ENCODE measurements at places on chromosomes 5 and 9.
A peak's percentile ranks its signal among the peaks of the same experiment; 100 is the strongest.

DNA sequence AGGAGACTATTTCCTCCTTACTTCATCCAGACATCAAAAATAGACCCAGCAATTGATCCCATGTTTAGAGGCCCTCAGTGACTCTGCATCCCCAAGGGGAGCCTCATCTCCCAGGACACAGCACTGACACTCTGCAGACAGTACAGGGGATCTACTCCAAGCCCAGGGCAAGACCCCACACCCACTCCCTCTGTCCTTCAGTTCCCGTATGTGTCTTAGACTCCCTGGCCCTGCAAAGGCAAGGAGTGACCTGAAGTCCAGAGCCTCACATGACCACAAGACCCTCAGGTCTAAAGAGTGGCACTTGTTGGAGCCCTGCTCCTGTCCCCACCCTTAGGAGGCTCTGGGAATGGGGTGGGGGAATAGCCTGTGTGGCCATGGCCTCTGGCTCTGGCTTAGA, 21.7 kb downstream of the IGIP start:
- no peak for DNase-seq

DNA sequence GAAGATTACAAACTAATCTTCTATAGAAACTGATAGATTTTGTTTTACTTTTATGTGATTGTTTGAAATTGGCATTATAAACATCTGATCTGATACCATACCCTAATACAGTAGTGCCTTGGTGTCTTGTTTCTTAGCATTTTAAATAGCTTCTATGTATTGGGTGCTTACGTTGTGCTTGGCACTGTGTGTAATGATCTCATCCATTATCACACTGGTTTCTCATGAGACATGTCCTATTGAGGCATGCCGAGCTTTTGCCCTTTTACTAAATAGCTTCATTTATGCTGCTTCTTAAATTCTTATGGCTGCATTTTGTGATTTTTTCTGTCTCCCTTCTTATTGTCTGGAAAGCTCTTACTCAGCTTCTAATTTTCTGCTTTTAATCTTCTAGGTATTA, 48.2 kb upstream of the TLR4 start:
- DNase-seq = peak; percentile 58

GRCh38 chr5:142235870-142236672, 88.8 kb downstream of the SPRY4 start:
- DNase-seq = no peak

- DNase-seq = no peak
These were observed 32.4 kb downstream of the LPAR1 start for GRCh38 chr9:111005746-111006470.

DNA sequence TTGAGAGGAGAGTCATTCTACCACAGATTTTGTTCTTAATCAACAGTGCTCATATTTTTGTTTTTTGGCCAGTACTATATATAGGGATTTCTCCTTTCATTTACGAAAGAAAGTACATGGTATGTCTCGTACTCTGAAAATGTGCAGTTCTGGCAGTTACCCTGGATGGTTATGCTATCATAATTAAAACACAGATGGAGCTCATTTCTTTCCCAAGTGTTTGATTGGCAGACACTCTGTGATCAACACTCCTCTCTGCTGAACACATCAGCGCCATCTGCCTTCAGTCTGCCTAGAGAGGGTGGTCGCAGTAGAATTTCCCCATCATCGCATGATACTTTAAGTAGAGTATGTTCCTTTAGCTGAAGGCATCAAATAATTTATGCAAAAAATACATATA, 64.5 kb downstream of the PAM start:
- DNase-seq = no peak

- peak; percentile 79 for DNase-seq
These were observed 271.9 kb downstream of the NSG2 start for GRCh38 chr5:174317256-174317894.

DNA sequence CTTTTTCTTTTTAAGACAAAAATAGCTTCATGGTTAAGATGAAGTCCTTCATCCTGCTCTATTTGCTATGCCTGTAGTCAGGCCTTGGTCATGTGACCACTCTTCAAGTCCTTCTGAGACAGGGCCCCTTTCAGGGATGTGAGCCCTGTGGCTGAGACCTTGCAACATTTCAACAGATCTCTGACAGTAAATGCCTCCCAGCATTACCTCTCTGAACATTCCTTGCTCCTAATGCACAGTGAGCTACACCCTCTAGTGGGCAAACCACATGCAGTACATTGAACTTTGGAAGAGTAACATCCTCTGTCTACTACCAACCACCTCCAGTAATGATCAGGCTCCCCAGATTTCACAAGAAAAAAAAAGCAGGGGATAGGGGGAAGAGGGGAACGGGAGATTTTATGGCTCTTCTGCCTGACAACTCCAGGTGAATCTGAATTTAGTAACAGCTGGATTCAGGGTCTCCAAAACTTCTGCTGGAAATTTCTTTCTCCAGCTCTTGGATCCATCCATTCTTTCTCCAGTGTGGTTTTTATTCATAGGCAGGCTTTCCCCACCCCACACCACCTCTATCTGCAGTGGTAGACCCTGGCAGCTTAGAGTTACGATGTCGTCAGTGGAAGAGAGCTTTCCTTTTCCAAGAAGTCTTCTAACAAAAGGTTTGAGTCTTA, 8.9 kb upstream of the FBXO38 start:
- peak; percentile 65 for DNase-seq

DNA sequence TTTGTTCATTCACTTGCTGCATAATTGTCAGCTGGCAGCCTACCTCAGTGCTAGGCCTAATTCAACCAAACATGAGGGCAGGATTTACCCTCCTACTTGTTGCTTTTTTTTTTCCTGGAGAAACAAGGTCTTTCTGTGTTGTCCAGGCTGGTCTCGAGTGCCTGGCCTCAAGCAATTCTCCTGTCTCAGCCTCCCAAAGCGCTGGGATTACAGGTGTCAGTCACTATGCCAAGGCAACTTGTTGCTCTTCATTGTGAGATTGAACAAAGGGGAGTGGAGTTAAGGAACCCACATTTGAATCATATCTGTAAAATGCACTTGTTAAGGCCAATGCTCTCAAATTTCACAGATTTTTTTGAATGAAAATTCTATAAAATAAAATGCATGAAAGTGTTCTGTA, 380.5 kb downstream of the TMEM161B start:
- DNase-seq = no peak

- no peak for DNase-seq
These were observed 95.8 kb downstream of the PCSK1 start for GRCh38 chr5:96337048-96337781.

DNA sequence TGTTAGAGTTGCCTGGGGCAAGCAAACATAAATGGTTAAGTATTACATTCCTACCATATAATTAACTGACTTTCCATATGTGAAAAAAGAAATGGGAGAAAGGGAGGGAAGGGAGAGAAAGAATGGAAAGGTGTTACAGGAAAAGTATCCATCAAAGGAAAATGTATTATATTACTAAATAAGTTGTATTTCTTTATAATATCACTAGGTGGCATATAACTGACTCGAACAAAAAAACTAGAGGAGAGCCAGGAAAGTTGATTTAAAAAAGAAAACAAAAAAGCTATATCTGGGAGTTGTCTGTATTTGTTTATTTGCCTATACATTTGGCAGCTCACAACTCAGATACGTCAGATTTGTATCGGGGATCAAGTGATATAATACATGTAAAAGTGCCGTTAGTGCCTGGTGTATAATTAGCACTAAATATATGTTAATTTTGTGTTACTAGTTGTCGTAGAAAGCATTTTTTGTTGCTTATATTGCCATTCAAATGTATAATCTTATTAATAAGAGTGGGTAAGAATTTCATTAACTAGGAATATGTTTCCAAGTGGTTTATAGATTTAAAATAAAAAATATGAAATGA, 59.6 kb upstream of the ADAMTS19 start:
- DNase-seq = no peak

GRCh38 chr5:111859031-111859430, 102.0 kb upstream of the NREP start:
- DNase-seq = peak; percentile 69

DNA sequence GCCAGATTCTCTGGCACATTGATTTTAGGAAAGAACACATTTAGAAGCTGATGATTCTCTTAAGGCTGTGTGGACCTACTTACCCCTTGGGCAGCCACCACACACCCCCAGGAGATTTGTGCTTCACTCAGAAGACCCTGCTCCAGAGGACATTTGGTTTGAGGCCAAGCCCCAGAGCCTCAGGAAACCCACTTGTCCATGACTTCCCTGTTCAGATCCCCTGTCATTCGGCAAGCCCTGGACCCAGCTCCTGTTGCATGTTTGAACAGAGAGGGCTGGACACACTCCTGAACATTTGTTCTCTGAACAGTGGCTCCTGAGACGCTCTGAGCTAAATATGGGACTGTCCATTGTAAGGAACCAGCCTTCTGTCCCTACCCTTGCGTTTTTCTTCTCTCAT, 82.1 kb downstream of the AMBP start:
- DNase-seq = no peak

DNA sequence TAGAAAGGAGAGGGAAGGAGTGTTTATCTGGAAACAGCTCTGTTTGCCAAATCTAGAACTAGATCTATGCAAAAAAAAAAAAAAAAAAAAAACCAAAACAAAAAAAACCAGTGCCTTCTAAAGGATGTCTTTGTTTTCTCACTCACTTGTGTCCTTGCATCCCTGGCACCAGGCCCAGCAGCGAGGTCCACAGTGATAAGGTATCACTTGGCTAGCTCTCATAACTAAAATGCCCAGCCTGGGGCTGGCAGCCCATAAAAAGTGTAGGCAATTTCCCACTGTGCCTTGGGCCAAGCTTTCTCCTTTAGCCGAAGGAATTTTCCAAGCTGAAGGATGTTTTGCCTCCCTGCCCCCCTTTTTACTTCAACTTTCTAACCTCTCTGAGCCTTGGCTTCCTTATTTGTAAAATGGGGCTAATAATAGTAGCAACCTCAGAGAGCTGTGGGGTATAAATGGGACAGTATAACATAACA, 20.8 kb downstream of the RGS3 start:
- DNase-seq = peak; percentile 28

- no peak for DNase-seq
These were observed 113.7 kb upstream of the EPB41L4A start for GRCh38 chr5:112532654-112533360.

GRCh38 chr9:4905135-4905490, 80.0 kb upstream of the JAK2 start:
- no peak for DNase-seq

- no peak for DNase-seq
These were observed 628.4 kb downstream of the HINT1 start for GRCh38 chr5:130536691-130537090.

DNA sequence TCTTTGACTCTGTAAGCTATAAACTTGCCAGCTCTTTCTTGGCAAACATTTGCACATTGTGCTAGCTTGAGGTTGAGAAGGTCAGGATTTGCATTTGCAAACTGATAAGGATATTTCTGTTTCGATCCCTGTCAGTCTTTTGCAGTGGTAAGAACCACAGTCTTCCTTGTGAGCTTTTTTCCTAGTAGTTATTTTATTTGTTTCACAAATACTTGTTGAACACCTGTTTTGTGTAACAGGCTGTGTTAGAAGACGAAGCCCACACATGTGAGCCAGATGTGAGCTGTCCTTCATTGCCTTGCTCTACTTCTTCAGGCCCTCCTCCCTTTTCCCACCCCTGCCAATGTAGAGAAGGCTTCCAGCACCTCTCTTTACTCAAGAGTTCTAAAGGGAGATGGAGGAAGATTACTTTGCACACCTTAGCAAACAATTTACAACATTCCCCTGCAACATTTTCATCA, 327.0 kb upstream of the KLF4 start:
- DNase-seq = no peak

DNA sequence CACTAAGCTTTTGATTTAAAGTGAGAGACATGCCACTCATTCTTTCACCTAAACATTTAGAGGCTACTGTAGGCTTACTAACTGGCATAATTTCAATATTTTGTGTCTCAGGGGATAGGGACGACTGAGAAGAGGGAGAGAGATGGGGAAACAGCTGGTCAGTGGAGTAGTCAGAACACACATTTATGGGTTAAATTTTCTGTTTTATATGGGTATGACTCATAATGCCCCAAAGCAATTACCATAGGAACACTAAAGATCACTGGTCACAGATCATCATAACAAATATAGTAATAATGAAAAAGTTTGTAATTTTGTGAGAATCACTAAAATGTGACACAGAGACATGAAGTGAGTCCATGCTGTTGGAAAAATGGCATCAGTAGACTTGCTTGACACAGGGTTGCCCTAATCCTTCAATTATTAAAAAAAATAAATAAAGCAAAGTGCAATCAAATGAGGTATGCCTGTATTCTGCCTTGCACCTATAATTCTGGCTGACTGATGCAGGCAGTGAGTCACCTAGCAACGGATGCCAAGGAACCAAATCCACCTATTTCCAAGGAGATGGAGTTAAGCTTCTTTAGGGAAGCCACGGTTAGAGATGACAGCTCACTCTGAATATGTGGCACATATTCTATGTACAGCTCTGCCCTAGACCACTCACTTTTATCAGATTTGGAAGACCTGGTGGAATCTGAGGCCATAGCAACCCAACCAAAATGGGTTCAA, 166.1 kb downstream of the MARCHF11 start:
- peak; percentile 11 for DNase-seq
